Transverse colon (tissue), 4 donors: ENCODE measurements at places on chromosomes 3 and 15. TPM values are rescaled to one million over a fixed set of nuclear protein-coding genes. Genes with fewer than 3 reads are reported as not detected.
A peak's percentile ranks its signal among the peaks of the same experiment; 100 is the strongest.

Gene ATP8B4
- total RNA-seq, result 10.5 TPM

DNA sequence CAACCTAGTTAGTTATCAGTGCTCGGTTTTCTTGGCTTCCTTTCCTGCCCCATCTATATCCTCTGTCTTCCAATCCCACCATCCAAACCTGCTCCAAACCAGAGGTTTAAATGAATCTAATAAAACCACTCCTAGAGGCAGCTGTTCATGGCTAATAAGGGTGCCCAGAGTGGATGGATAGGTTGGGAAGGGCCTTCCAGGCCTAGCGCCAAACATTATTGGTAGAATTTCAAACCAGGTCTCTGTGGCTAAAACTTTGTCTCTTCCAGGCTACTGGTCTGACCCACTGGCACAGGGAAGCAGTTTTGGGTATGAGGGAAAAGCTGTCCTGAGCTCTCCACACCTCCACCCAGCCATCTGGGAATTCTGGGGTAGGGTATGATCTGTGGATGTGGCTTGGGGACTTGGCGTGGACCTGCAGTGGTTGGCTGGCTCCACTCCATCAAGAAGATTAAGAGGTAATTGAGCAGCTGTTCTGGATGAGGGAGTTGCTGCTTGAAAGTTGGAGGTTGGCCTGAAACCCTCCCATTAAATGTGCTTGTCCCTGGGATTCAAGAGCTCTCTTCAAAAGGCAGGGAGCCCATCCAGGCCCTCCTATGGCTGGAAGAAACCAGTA is 29.3 kb upstream of the INSYN1 start:
- no peaks in the 10 kb centered on the region for H3K4me1 ChIP-seq
- H3K4me3 ChIP-seq, result no peak overlapping the region
- no peak overlapping the region for H3K27ac ChIP-seq
- no peak for DNase-seq

DNA sequence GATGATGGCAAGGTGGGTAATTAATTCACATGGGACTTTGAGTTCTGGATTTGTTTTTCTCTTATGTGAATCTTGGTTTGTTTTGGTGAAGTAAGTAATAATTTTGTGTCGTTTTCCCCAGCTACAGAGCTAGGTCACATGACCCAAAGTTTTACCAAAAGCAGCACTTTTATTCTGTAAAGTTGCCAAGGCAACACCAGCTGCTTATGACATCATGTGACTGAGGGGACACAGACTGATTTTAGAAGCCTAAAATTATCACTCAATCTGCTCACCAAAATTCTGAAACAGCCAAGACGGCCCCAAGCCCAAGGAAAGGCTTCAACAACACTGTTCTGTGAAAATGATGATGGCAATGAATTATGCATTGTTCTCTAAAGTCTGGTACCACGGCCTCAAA is 63.9 kb downstream of the MEX3B start:
- no peak overlapping the region for H3K4me3 ChIP-seq
- no peaks in the 10 kb centered on the region for H3K4me1 ChIP-seq
- H3K27me3 ChIP-seq, result no peaks in the 10 kb centered on the region
- DNase-seq, result no peak

- H3K27me3 ChIP-seq, result no peaks in the 10 kb centered on the region
- H3K4me3 ChIP-seq, result no peak overlapping the region
- no peak overlapping the region for H3K27ac ChIP-seq
- no peaks in the 10 kb centered on the region for H3K4me1 ChIP-seq
- no peak for DNase-seq
Measured at GRCh38 chr3:137792626-137793271, 28.6 kb downstream of the SOX14 start.

DNA sequence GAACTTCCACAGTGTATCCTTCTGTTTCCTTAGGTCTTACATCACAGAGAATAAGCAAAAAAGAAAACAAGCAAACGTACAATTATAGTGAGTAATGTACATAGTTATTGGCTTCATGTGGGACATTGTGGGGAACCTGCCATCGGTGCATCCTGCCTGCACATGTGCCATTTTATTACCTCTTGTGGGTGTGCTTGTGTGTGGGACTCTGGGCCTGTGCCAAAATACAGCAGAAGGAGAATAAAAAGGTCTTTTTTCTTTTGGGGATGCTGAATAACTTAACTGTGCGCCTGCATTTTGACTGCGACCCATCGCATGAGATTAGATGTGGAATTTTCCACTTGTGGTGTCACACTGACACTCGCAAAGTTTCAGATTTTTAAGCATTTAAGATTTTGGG is 169.6 kb upstream of the DCBLD2 start:
- no peaks in the 10 kb centered on the region for H3K36me3 ChIP-seq
- no peaks in the 10 kb centered on the region for H3K27me3 ChIP-seq
- no peak overlapping the region for H3K4me3 ChIP-seq

DNA sequence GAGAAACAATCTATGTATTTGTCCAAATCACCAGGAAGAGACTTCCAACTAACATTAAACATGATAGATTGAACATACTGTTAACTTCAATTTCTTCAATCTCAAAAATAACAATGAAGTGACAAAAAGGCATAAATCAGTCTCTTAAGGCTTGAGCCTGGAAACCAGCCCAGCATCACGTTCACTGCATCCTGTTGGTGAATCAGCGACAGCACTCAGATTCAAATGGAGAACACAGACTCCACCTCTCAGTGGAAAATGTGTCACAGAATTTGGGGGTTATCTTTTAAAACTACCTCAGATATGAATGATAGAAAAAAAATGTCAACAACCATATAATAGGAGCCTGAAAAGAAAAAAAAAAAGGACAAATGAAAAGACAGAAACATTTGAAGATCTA is 212.0 kb downstream of the MINAR1 start:
- DNase-seq, result no peak
- no peak overlapping the region for H3K27ac ChIP-seq
- H3K36me3 ChIP-seq, result no peaks in the 10 kb centered on the region
- H3K4me3 ChIP-seq, result no peak overlapping the region
- H3K4me1 ChIP-seq, result no peaks in the 10 kb centered on the region
- H3K27me3 ChIP-seq, result no peaks in the 10 kb centered on the region

DNA sequence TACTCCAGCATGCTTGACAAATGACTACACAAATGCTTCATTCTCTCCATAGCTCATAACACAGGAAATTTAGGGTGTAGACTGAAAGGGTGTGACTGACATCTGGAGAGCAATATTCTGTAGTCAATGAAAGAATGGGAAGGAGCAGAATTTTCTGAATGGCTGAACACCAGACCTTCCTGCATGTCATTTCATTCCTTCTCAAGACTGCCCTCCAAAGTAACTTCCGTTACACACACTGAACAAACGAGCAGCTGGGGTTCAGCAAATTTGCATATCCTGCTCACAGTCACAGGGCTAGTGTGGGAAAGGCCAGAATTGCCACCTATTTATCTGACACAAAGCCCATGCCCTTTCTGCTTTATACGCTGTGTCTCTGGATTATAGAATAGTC is 325.0 kb upstream of the CFAP20DC start:
- H3K36me3 ChIP-seq, result no peaks in the 10 kb centered on the region
- no peaks in the 10 kb centered on the region for H3K4me1 ChIP-seq
- no peak overlapping the region for H3K4me3 ChIP-seq
- peak; percentile 16 for DNase-seq
- H3K27me3 ChIP-seq, result no peaks in the 10 kb centered on the region
- H3K27ac ChIP-seq, result no peak overlapping the region

- H3K27me3 ChIP-seq, result no peaks in the 10 kb centered on the region
- H3K27ac ChIP-seq, result no peak overlapping the region
- H3K4me3 ChIP-seq, result no peak overlapping the region
- no peaks in the 10 kb centered on the region for H3K36me3 ChIP-seq
- no peaks in the 10 kb centered on the region for H3K4me1 ChIP-seq
Measured at GRCh38 chr3:129961141-129961541, 13.4 kb upstream of the TRH start.

DNA sequence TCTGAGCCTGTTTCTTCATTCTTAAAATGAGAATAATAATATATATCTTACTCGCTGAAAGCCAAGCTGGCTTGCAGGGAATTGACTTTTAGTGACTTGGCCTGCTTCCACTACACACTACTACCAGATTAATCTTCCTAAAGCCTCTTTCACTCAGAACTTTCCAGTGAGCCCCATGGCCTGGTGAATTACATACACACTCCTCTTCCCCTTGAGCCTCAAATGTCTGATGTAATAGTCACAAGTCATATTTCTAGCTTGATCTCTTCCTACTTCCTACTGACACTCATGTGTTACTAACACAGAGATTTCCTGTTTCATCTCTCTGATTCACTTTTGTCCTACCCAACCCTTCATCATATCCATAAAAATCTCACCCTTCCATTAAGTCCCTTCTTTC is 82.7 kb upstream of the SOX2 start:
- no peak overlapping the region for H3K4me3 ChIP-seq
- DNase-seq, result no peak
- no peaks in the 10 kb centered on the region for H3K27me3 ChIP-seq
- no peaks in the 10 kb centered on the region for H3K4me1 ChIP-seq

DNA sequence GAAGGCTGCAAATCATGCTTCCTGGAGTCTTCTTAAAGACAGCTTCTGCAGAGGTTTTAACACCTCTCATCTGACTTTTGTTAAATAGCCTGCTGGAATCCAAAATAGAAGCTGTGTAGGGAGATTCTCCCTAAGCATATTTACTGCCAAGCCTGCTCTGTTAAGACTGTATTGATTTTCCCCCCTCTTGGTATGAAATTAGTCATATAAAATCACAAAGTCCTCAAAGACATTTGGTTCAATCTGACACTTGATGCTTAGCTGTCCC is 94.6 kb downstream of the ITPR1 start:
- H3K4me3 ChIP-seq, result no peak overlapping the region
- no peaks in the 10 kb centered on the region for H3K27me3 ChIP-seq

DNA sequence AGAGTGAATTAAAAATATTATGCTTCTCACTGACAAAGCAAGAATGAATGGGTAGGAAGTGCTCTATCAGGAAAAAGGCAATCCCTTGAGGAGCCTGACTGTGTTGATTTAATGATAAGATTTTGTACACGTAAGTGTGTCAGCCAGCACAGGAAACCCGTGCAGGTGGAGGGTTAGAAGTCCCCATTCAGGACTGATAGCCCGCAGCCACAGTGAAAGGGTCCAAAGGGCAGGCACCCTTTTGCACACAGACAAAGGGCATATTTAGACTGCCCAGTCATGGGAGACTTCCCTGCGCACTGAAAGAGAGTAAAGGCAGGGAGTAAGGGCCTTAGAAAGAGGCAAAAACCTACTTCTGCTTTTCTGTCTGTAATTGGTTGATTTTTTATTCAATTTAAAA is 26.4 kb upstream of the SKIL start:
- H3K27ac ChIP-seq, result peak overlapping the region; percentile 73
- H3K4me1 ChIP-seq, result peaks cover 15% of the 10 kb centered on the region
- no peak overlapping the region for H3K4me3 ChIP-seq
- no peaks in the 10 kb centered on the region for H3K27me3 ChIP-seq
